HuH-7 (cell line): ENCODE measurements at places on chromosomes 13 and 19.

DNA sequence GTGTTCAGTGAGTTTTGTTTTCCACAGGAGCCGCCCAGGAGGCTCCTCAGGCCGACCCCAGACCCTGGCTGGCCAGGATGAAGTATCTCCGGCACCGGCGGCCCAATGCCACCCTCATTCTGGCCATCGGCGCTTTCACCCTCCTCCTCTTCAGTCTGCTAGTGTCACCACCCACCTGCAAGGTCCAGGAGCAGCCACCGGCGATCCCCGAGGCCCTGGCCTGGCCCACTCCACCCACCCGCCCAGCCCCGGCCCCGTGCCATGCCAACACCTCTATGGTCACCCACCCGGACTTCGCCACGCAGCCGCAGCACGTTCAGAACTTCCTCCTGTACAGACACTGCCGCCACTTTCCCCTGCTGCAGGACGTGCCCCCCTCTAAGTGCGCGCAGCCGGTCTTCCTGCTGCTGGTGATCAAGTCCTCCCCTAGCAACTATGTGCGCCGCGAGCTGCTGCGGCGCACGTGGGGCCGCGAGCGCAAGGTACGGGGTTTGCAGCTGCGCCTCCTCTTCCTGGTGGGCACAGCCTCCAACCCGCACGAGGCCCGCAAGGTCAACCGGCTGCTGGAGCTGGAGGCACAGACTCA, 12.9 kb downstream of the B3GNT3 start:
- DNase-seq = no peak

GRCh38 chr19:56671613-56671994, at the start of gene ZNF835:
TSS of gene ZNF835 (minus strand) at chr19:56671757. CDS start at chr19:56665198, 6,559 bp downstream.
- no peak for DNase-seq

DNA sequence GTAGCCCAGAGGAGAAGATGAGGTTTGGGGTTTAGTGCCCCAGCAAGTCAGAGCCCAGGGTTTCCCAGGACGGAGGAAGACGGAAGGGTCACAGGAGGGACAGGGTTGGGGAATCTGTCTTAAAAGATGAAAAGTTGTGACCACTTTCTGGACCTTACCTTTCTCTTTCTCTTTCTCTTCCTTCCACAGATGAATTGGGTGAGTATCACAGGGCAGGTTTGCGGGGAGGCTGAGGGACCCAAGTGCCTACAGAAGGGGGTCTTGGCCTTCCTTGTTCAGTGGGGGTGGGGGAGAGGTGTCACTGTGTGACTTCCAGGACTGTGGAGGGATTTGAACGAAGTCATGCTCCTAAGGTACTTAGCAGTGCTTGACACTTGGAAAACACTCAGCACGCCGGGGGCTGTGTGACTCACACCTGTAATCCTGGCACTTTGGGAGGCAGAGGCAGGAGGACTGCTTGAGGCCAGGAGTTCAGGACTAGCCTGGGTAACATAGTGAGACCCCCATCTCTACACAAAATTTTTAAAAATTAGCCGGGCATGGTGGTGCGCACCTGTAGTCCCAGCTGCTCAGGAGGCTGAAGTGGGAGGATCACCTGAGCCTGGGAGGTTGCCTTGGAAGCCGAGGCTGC, 8.5 kb downstream of the RELB start:
- DNase-seq = no peak

GRCh38 chr13:112474869-112475268, 98.7 kb downstream of the SPACA7 start:
- DNase-seq = no peak

DNA sequence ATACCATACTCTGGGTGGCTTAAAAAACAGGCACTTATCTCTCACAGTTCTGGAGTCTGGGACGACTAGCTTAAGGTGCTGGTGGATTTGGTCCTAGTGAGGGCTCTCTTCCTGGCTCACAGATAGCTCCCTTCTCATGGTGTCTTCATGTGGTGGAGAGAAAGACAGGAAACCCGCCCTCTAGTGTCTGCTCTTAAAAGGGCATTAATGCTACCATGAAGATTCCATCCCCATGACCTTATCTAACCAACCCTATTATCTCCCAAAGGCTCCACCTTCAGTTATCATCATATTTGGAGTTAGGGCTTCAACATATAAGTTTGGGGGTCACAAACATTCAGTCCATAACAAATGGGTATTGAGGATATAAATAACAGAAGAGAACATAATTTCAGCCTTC, 139.4 kb downstream of the HS6ST3 start:
- peak; percentile 3 for DNase-seq

DNA sequence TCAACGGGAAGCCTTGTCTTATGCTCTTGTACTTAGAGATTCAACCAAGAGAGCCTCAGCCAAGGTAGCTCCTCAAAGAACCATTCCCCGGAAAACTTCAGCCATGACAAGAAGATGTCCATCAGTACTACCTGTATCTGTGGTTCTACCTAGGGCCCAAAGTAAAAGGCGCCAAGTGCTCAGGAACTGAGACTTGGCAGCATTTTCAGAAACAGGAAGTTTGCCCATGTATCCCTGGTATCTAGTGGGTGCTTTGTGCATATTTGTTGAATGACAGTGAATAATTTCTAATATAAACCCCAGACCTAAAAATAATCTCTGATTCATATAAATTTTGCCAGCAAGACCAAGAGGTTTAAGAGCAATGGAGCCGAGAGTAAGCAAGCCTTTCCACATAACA, 7.2 kb downstream of the FAM216B start:
- no peak for DNase-seq

DNA sequence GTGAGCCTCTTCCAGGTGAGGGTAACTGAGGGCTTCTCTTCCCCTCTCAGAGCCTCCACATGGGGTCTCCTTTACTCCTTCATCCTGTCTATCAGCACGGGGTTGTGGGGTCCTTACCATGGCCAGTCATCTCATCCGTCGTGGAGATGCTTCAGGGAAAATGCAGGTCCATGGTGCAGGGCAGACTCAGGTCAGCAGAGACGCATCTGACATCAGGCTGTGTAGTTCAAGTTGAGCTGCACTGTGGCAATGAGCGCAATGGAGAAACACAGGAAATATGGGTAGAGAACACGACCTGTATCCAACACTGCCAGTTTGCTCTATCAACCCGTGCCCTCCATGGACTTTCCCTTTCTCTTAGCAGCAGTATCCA, 13.9 kb downstream of the LILRA5 start:
- no peak for DNase-seq

GRCh38 chr19:32422435-32422834, 16.9 kb downstream of the DPY19L3 start:
- no peak for DNase-seq

GRCh38 chr13:84864341-84864740, 934.9 kb downstream of the SLITRK6 start:
- DNase-seq = no peak

- DNase-seq = no peak
Measured at GRCh38 chr13:99125326-99125915, 75.2 kb upstream of the UBAC2 start.

- DNase-seq = no peak
Measured at GRCh38 chr19:35013820-35014754, 14.0 kb downstream of the GRAMD1A start.

DNA sequence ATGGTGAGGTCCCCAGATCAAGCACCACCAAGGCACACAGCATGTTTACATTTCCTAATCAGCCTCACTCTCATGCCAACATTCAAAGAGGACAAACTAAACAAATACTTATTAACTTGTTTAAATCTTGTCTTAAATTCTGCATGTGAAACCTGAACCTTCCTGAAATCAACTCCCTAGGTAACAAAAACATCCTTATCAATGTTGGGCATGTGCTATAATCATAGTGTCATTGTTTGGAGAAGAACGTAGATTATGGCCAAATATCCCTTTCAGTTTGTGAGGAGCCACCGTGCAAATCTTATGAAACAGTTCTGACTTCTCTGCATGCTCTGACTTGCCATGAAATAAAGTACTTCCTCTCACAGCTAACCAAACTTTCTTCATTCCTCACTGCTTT, 123.8 kb downstream of the NDFIP2 start:
- no peak for DNase-seq

GRCh38 chr19:6276447-6276846, 3.3 kb downstream of the MLLT1 start:
- DNase-seq = no peak

- DNase-seq = no peak
Measured at GRCh38 chr19:6091771-6092291, 18.5 kb downstream of the RFX2 start.
